ENCODE measurements at places on chromosomes 12 and 14.

DNA sequence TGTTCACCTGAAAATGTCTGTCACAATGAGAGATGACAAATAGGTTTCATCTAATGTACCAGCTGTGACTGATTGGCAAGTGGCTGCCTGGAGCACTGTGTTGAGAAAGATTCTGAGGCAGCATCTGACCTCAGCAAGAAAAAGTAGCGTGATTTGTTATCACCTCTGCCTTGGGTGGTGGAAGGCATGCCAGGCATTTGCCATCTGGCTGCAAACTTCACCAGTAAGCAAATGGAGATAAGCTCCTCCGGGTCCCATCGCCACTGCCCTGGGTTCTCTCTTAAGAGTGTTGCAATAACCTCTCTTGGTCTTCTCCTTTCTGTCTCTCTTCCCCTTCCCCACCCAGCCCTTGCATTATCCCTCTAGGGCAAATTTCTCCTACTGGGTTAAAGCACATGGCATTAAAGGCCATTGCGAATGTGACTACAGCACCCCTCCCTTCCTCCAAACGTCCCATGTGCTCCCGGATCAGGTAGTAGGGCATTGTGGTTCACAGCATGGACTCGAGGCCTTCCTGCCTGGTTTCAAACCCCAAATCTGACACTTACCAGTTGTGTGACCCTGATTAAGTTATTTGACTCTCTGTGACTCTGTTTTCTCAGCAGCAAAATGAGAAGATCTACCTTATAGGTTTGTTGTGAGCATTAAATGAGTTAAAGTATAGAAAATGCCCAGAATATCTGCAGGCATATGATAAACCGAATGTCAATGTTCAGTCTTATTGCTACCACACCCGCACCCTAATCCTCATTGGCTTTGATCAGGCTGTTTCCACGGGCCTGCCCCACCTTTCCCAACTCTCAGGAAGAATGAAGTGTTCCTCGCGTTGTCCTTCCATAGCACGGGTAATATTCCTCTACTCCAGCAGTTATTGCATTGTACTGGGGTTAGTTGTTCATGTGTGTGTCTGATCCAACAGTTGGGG lies 8.2 kb upstream of the LGALS3 start:
- no peak for DNase-seq

GRCh38 chr12:117517219-117517739 lies 155.9 kb upstream of the NOS1 start:
- no peak for DNase-seq

DNA sequence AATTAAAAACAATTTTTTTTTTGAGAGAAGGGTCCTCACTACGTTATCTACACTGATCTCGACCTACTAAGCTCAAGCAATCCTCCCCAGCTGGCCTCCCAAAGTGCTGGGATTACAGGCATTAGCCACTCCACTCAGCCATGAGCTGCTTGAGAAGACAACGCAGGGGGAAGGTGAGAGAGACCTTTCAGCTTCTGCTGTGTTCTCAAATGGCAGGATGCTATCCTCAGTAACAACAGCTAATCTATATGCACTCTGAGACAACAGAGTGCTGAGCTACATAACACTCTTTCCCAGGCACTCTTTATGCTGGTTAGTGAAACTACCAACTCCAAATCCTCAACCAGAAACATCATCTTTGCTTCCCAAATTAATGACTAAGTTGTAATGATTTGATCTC lies 526.1 kb downstream of the CCER1 start:
- DNase-seq = no peak

DNA sequence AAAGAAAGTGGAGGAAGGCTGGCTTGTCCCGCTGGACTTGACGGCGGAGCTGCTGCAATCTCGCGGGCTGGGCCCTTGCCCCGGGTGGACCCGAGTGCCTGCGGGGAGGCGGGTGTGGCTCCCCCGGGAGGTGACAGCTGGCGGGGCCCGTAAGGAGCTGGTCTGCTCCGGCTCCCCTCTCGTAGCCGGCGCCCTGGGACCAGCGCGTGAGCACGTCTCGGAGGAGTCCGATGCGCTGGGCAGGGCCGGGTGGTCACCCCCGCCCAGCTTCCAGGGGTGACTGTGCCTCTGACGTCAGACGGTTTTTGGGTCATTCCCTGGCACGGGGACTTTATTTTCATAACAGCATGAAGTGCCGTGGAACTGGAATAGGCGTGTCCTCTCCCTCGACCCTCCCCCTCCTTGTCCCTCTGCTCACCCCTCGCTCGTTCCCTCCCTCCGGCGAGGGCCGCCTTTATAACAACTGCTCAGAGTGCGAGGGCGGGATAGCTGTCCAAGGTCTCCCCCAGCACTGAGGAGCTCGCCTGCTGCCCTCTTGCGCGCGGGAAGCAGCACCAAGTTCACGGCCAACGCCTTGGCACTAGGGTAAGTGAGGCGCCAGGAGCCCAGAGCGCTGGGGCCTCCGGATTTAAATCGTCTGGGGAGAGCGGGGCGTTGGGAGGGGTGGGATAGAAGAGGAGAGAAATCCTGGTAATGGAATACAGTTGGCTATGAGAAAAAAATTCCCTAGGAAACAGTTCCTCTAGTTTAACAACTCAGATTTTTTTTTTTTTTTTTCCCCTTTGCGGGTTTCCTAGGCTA lies at the start of gene GPRC5A:
Gene GPRC5A (plus strand): TSS at position 483 of the 801 bp plus-strand sequence. CDS start 16,688 bp downstream, outside the sequence.
- DNase-seq = peak; percentile 63

DNA sequence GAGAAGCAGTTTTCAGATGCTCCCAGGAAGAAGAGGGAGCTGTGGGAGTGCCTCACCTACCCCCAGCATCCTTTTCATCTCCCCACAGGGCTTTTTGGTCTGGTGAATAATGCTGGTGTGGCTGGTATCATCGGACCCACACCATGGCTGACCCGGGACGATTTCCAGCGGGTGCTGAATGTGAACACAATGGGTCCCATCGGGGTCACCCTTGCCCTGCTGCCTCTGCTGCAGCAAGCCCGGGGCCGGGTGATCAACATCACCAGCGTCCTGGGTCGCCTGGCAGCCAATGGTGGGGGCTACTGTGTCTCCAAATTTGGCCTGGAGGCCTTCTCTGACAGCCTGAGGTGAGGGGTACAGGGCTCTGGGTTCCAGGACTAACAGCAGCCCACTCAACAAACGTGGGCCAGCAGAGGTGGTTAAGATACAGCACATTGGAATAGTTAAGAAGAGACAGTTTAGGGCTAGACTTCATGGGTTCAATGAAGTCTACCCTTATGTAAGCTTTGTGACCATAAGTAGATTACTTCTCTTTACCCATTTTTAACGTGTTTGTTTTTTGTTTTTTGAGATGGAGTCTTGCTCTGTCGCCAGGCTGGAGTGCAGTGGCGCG lies 1.5 kb downstream of the RDH5 start:
- no peak for DNase-seq

DNA sequence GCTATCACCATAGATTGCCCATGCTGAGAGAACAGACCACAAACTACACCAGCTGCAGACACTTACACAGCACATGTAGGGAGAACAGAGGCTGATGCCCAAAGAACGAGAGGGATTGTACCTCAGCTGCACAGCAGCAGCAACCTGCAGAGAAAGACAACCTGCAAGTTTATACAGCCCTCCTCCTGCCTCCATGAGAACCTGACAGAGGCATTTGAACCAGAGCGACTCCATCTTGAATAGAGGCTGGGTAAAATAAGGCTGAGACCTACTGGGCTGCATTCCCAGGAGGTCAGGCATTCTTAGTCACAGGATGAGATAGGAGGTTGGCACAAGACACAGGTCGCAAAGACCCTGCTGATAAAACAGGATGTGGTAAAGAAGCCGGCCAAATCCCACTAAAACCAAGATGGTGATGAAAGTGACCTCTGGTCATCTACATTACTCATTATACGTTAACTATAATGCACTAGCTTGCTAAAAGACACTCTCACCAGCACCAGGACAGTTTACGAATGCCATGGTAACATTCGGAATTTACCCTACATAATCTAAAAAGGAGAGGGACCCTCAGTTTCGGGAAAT lies 262.4 kb upstream of the HMGA2 start:
- no peak for DNase-seq

GRCh38 chr14:28102001-28102400 lies 664.6 kb upstream of the FOXG1 start:
- no peak for DNase-seq

All from activated T-cell treated with anti-CD3 and anti-CD28 coated beads, Interleukin-2, amount 50 U/mL, for 24 hours (primary cell).